Activated CD4-positive, alpha-beta T cell treated with anti-CD3 and anti-CD28 coated beads for 48 hours (primary cell): ENCODE measurements at places on chromosomes 12 and 14.

DNA sequence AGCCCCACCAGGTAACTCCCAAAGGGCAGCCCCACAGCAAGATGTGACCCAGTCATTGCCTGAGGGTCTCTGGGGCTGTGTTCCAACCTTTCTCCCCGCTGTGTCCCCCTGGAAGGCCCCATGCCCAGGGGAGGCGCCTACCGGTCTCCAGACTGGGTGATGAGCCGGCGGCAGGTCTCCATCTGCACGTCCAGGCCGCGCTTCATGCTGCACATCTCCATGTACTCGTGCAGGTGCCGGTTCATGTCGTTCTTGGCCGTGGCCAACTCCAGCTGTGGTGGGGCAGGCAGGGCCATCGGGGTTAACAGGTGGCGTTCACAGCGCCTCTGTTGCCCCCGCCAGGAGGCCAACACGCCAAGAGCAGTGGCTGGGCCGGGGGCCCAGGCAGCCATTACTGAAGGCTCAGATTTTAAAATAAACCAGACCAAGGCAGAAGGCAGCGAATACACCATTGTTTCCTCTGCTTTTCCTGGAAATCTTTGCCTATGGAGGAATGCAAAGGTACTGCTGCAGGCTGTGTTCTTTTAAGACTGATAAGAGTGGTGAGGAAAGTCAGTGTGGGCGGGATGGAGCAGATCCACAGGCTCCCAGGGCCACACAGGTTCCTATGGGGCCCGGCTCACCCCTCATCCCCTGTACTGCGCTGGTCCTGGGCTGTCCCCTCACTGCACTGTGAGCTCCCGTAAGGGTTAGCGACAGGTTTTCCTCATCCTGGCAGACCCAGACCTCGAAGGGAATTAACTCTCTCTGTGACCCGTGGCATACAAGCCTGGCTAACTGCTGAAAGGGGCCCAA lies 7.3 kb downstream of the GAPDH start:
- no peak for DNase-seq

- no peak for DNase-seq
Measured at GRCh38 chr12:113194971-113195391, 9.5 kb downstream of the RITA1 start.

GRCh38 chr12:131399000-131399399 lies 311.9 kb upstream of the SFSWAP start:
- no peak for DNase-seq

GRCh38 chr12:2833327-2833726 lies 1.5 kb downstream of the NRIP2 start:
- no peak for DNase-seq

GRCh38 chr12:119989361-119989730 lies 310 bp downstream of the BICDL1 start:
- no peak for DNase-seq

GRCh38 chr14:58353516-58354299 lies 42.0 kb upstream of the TOMM20L start:
- no peak for DNase-seq

DNA sequence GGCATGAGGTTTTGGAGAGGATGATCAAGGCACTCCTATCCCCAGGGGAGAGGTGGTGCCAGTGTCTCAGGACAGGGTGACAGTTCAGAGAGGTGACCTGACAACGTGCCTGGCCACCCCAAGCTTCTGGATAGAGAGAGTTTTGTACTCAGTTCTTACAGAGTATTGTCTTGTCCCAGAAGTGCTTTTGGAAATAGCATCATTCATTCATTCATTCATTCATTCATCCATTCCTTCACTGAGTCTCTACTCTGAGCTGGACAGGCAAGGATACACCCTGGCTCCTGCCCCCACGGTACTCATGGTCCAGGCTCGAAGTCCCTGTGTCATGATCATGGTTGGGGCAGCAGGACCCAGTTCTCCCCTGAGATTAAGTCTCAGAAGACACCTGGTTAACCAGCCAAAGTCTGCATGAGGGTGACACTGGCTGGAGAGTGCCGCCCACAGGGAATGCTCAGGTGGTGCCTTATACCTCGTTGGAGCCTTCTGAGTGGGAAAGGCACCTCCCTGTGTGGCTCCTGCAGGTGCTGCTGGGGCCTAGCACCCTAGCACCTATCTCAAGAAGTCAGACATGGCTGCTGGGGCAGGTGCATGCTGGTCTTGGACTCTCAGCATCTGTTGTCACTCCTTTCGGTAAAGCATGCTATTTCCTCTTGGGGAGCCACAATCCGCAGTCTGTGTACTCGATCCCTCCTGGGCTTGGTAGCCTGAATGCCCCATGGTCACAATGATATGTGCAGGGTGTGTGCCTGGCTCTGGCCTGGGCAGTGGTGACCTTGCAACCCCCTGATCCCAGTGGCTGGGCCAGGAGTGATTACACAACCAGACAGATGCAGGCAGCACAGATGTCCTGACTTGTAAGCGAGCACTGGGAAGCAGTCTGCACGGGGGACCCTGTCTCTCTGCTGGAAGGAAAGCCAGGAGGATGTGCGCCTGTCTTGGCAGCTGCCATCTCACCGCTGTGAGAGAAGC lies 57.8 kb downstream of the C14orf132 start:
- DNase-seq: no peak

- no peak for DNase-seq
Measured at GRCh38 chr12:3315201-3315661, 175.8 kb upstream of the PRMT8 start.

- no peak for DNase-seq
Measured at GRCh38 chr12:75170640-75171185, 38.9 kb downstream of the KCNC2 start.

GRCh38 chr12:241266-241665 lies 21.4 kb downstream of the SLC6A13 start:
- no peak for DNase-seq

DNA sequence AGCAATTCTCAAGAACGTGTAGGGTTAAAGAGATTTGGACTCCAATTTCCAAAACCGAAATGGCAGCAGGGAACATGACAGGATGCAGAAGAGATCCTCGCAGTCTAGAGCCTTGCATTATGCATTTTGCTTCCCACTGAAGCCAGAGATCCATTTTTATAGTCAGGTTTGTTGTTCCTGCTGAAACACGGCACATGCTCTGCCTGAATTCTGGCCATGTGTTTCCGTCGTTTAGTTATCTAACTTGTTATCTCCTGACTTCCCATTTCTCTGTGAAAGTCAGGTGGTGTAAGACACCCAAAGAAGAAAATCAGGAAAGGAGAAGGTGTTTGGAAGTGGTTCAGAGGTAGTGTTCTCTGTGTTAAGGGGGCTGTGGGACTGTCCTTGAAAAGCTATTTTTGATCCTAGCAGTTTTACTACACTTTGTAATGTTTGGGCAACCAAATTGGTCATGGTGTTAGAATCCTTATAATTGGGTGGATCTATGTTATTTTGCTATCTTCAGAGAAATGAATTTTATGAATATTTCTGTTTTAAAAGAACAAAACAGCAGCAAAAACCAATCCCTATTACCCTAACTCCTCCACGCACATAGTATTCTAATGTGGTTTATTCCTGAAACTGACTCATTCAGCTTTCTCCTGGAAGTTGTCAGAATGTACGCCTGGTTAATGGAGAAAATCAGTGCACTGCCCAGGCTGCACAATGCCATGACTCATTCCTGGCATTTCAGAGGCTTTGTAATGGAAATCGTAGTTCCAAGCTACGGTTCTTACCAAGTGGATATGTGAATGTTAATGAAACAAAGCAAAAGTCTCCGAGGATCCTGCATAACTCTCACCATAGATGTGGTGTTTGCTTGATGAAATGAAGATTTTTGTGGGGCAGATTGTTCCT lies 110.1 kb downstream of the SAMD4A start:
- no peak for DNase-seq

DNA sequence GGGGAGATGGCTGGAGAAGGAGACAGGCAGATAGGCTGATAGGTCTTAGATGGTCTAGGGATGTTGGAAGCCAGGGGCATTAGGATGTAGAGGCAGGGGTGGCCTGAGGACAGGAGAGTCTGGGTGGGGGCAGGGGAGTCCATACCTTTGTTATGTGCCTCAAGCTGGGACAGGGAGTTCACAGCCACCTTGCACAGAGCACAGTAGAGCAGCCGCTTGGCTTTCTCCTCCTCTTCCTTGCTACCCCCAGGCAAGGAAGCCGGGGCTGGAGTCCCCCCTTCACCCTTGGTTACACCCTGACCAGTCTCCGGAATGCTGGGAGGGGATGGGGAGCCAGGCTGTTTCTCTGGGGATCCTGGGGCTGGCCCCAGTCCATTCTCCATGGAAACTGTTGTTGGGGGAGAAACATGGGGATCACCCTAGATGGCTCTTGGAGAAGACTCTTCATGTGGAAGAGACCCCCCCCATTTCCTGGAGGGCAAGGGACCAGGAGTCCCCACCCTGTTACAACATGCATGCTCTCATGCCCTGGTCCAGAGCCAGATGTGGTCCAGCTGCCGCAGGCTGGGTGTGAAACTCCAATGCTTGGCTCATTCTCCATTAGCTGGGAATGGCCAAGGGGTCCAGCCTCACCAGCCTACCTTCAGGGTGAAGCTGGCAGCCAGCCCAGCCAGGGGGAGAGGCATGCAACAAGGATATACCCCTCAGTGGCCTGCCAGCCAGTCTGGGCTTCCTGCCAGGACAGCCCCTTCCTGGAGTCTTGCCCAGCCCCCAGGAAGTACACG lies 7.2 kb upstream of the GPR84 start:
- no peak for DNase-seq

DNA sequence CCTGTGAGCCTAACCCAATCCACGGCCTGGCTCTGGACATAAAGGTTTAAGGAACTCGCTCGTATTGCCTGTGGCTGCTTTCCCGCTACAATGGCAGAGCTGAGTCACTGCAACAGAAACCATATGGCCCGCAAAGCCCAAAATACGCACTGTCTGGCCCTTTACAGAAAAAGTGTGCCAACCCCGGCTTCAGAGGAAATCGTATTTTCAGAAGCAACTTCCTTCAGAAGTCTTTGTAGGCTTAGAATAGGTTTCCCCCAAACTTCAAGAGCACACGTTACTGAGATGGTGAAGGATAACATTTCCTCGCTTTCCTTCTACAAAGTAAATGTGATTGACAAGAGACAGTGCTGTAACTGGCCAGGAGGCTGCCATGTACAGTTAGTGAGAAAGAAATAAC lies 34.8 kb upstream of the TESC start:
- DNase-seq: peak; percentile 79

DNA sequence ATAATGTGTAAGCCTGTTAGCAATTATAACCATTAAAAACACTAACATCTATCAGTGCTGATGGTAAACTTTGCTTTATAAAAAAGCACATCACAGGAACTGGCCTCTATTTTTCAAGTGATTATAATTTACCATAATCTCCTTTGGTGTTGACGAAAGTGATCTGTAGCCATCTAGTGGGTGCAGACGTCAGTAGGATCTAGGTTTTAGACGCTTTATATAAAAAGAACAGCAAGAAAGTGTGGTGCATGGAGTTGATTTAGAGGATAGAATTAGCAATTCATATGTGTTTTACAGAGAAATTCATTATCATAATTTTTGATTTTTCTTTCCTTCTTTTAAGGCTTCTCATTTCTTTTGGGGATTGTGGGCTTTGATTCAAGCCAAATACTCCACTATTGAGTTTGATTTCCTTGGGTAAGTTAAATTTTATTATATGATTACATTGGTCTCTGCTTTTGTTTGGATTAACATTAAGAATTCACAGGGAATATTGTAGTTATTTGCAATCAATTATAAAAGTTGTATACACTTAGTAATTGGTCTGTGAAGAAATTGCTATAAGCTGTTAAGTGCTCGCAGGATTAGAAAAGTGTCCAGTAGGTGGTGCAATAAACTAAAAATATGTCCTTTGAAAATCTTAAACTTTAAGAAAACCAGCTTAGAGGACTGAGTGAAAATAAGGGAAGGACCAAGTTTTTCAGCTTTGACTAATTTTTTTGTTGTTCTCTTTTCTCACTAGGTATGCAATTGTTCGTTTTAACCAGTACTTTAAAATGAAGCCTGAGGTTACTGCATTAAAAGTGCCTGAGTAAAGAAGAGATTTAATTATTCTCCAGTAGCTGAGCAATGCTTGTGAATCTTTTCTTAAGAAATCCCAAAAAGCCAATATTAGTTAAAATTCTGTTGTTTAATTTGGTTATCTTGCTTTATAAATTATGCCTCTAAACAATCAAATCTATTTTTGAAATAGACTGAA lies 59.5 kb downstream of the ETNK1 start:
- no peak for DNase-seq

GRCh38 chr12:112317481-112317880 lies 64.8 kb downstream of the HECTD4 start:
- no peak for DNase-seq

GRCh38 chr12:120119271-120119973 lies 2.9 kb upstream of the RAB35 start:
- DNase-seq: peak; percentile 60

DNA sequence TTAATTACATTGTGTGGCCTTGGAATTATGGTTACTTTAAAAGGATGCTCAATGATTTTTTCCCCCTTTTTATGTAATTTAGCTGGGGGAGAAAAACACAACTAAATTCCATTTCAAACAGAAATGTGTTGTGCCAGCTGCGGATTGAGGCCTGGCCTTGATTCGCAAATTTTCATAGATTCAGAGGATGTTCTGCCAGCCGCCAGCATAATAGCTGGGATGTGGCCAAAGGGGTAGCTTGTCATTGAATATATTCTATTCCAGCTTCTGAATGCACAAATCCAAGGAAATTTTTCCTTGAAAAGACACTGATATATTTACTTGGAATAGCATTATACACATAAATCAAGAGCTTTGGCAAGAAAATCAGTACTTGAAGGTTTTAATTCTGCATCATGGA lies 43.7 kb downstream of the TRHDE start:
- DNase-seq: no peak

- DNase-seq: no peak
Measured at GRCh38 chr14:39739796-39740195, 307.6 kb upstream of the FBXO33 start.

DNA sequence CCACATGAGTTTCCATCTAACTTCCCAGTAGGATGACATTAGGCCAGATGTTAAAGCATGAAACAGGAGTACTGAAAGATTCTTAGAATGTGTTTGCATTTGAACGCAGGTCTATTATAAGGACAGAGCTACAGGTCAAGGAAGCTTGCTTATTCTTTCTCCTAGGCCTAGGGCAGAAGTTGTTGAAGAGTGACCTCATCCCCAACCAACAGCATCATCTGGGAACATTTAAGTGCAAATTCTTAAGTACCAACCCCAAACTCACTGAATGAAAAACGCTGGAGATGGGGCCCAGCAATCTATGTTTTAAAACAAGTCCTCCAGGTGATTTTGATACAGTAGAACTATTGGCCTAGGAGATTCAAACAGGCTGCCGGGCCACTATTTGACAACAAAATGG lies 52.4 kb downstream of the PAPLN start:
- no peak for DNase-seq

DNA sequence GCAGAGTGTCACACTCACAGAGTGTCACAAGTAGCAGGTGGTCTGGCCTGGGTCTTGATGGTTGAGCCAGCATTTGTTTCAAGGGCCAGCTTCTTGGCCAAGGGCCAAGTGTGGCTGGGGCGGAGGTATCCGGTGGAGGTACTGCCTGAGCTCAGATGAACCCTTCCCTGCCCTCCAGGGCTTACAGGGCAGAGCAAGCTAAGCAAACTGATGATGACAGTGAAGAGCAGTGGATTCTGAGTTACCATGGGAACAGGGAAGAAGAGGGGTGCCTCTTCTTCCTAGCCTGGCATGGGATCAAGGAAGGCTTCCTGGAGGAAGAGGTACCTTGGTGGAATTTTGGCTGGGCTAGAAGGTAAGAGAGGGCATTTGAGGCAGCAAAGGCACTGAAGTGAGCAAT lies 35.7 kb downstream of the MVK start:
- DNase-seq: no peak

GRCh38 chr12:44960856-44961255 lies 84.7 kb upstream of the NELL2 start:
- DNase-seq: no peak
